ENCODE measurements at places on chromosomes 3 and 15. TPM values are rescaled to one million over a fixed set of nuclear protein-coding genes. Genes with fewer than 3 reads are reported as not detected.

DNA sequence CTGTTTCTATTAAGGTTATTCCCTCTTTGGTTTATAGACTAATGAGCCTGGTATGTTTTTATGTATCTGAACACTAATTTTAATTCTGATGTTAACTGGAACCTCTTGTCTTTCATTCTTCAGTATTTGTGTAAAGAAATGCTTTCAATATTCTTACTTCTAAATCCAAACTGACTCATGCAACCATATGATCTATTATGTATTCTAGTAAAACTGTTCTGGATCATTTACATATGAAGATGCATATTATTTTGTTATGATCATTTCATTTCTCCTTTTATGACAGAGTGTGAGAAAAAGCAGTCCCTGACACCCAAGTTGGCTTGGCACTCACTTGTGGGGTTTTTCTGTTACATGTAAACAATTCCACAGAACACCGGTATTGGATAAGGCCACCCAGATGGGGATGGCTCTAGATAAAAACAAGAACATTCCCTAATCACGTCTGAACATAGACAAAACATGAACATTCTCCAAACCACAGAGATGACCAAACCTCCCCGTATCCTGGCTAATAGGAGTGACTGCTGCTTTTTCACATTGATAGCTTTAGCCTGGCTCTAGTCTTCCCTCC is 72.2 kb upstream of the EPHB3 start:
- H3K27ac ChIP-seq, result no peak overlapping the region
- peaks cover 6% of the 10 kb centered on the region for H3K4me1 ChIP-seq
- no peaks in the 10 kb centered on the region for H3K36me3 ChIP-seq
- peaks cover 64% of the 10 kb centered on the region for H3K27me3 ChIP-seq

DNA sequence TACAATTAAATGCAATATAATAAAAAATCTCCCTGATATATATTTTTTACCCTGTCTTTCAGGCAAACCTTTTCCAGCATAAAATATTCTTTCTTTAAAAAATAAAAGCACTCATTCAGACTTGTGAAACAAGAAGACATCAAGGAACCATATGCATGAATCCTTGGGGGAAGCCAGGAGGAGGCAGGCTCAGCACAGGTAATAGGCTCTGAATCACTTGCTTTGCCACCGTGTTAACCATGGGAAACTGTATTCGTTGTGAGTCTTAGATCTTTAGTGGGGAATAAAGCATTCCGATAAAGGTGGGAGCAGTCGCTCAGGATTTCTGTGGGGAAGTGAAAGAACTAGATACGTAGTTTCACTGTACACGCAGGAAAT is 42.4 kb downstream of the FBN1 start:
- no peak overlapping the region for H3K4me3 ChIP-seq
- no peaks in the 10 kb centered on the region for H3K4me1 ChIP-seq
- peaks cover 5% of the 10 kb centered on the region for H3K27me3 ChIP-seq

DNA sequence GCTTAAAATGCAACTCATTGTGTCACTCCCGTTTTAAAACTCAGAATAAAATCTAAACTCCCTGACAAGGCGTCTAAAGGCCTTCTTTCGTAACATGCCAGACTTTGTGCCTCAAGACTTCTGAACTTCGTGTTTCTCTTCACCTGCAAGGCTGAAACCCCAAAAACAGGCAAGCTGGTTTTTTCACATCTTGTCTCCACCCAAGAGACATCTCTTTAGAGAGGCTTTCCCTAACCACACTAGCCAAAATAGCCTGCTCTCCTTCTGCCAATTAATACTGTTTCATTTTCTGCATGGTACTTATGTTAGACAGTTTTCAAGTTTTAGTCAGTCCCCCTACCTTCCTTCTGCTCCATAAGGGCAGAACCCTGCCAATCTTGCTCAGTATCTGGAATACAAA is 41.6 kb downstream of the RAF1 start:
- no peaks in the 10 kb centered on the region for H3K27me3 ChIP-seq
- H3K27ac ChIP-seq, result no peak overlapping the region
- DNase-seq, result no peak

DNA sequence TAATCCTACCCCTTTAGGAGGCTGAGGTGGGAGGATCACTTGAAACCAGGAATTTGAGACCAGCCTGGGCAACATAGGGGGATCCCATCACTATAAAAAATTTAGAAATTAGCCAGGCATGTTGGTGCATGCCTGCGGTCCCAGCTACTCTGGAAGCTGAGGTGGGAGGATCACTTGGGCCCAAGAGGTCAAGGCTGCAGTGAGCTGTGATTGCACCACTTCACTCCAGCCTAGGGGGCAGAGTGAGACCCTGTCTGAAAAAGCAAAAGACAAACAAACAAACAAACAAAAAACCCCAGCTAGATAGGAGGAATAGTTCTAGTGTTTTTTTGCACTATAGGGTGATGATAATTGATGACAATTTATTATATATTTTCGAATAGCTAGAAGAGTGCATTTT is 70.6 kb upstream of the CHRNB4 start:
- H3K27ac ChIP-seq, result no peak overlapping the region
- peaks cover 31% of the 10 kb centered on the region for H3K27me3 ChIP-seq
- DNase-seq, result no peak

DNA sequence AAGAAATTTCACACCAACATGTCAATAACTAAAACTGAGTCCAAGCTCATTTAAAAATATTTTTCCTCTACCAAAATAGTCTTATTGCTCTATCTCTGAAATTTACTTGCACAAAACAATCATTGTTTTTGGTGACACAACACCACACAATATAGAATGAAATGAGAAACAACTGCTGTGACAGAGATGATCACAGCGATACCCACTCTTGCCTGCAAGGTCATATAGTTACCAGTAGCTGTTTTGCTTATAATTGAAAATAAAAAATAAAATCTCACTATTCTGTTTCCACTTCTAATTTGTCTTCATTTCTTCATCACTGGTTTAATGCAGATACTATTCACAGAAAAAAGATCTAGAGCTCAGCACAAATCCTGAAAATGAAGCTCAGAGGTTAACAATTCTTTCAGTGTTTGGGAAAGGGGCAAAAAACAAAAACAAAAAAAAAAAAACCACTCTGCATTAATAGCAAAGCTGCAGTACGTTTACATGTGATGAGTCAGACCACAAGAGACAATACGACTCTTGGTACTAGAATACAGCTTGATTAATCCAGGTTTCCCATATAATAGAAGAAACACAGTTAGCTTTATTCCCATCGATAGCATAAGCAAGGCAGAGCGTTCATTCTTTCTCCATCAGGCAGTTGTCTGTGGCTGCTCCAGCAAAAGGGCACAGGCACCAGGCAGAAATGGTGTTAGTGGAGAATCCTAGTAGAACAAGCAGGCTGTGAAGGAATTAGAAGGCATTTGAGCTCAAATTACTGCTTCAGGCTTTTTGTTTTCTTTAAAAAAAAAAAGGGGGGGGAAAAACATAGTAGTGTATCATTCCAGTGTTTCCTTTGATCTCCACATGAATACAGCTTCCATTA is 773 bp downstream of the ANKRD28 start:
- H3K27ac ChIP-seq, result peak overlapping the region; percentile 80
- peaks cover 17% of the 10 kb centered on the region for H3K36me3 ChIP-seq
- peaks cover 59% of the 10 kb centered on the region for H3K4me1 ChIP-seq

GRCh38 chr3:134768837-134769236 is 26.2 kb upstream of the EPHB1 start:
- H3K4me3 ChIP-seq, result no peak overlapping the region
- no peak for DNase-seq
- H3K4me1 ChIP-seq, result no peaks in the 10 kb centered on the region
- peaks cover 10% of the 10 kb centered on the region for H3K27me3 ChIP-seq
- H3K36me3 ChIP-seq, result no peaks in the 10 kb centered on the region

DNA sequence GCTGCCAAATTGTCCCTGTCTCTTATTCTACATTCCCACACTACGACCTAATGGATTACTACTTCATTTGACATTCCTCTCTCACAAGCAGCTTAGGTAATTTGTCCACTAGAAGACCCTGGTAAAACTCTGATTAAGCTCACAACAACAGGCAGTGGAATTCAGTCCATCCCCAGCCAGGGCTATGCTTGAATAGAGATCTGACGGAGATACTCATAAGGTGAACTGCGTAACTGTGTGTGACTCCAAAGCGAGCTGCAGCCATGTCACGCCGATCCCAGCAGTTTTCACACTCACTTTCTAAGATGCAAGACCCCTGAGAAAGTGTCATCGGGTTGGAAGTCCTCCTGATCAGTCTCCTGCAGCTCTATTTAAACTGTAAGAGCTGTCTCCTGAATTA is 25.7 kb upstream of the ROBO2 start:
- no peak overlapping the region for H3K27ac ChIP-seq
- no peaks in the 10 kb centered on the region for H3K4me1 ChIP-seq
- H3K27me3 ChIP-seq, result no peaks in the 10 kb centered on the region
- no peaks in the 10 kb centered on the region for H3K36me3 ChIP-seq

GRCh38 chr3:183541738-183542137 is 13.8 kb downstream of the KLHL6 start:
- peaks cover 48% of the 10 kb centered on the region for H3K4me1 ChIP-seq
- H3K27me3 ChIP-seq, result no peaks in the 10 kb centered on the region
- peak overlapping the region; percentile 79 for H3K27ac ChIP-seq
- H3K36me3 ChIP-seq, result peaks cover 18% of the 10 kb centered on the region

DNA sequence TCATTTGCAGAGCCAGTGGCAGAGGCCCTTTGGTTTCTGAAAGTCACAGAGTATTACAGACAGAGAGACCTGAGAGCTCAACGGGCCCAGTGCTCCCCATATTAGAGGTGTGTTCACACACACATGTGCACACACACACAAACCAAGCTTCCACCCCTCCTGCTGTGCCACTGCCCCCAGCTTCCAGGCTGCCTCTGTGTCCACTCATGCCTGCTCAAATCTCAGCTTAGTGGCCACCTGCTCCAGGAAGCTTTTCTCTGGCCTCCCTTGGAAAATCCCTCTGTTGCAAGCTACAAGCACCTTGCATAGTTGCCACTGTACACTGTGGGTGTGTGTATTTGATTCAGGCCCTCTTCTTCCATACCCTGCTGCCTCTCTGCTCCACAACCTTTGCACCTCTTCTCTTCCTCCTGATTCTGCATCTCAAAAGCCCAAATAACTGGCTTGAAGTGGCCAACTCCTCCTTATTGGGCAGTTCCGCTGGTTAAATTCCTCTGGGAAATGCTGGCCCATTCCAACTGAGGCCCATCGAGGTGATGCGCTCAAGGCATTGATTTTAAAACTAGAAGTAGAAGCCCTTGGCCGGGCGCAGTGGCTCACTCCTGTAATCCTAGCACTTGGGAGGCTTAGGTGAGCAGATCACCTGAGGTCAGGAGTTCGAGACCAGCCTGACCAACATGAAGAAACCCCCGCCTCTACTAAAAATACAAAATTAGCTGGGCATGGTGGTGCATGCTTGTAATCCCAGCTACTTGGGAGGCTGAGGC is 23.0 kb downstream of the MESD start:
- H3K4me1 ChIP-seq, result peaks cover 16% of the 10 kb centered on the region
- no peak overlapping the region for H3K4me3 ChIP-seq
- DNase-seq, result no peak
- no peaks in the 10 kb centered on the region for H3K27me3 ChIP-seq

- H3K27ac ChIP-seq, result no peak overlapping the region
- no peaks in the 10 kb centered on the region for H3K36me3 ChIP-seq
- no peaks in the 10 kb centered on the region for H3K4me1 ChIP-seq
- no peaks in the 10 kb centered on the region for H3K27me3 ChIP-seq
- DNase-seq, result no peak
Measured at GRCh38 chr3:182464513-182465145, 328.7 kb upstream of the ATP11B start.

GRCh38 chr3:166489826-166490225 is 652.6 kb upstream of the BCHE start:
- no peak for DNase-seq
- H3K4me1 ChIP-seq, result no peaks in the 10 kb centered on the region
- H3K4me3 ChIP-seq, result no peak overlapping the region
- H3K27me3 ChIP-seq, result no peaks in the 10 kb centered on the region
- no peaks in the 10 kb centered on the region for H3K36me3 ChIP-seq
- no peak overlapping the region for H3K27ac ChIP-seq

DNA sequence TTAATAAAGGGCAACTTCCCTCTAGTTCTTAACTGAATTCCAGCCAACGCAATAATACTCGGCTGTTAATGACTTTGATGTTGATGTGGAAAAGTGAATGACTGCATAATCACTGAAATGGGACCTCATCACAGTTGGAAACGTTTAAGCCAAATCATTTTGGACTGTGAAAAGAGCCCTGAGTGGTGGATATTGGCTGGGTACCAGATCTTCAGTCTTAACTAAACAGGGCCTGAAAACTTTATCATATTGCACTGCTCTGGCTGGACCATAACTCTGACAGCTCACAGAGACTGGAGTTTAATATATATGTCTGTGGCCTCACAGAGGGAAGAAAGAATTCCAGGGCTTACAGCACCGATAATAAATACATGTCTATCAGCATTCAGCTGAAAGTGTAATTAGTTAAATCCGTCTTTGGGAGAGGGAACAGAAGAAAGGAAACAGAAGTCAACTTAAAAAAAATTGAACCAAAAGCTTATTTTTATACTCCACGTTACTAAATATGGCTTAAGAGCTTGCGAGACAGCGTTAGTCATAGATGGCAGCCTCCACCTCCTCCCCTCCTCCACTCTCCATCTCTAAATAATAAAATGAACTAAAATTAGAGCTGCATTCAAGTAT is 222.3 kb upstream of the CDIN1 start:
- no peak for DNase-seq
- no peak overlapping the region for H3K4me3 ChIP-seq
- no peak overlapping the region for H3K27ac ChIP-seq
- no peaks in the 10 kb centered on the region for H3K36me3 ChIP-seq
- no peaks in the 10 kb centered on the region for H3K4me1 ChIP-seq
- no peaks in the 10 kb centered on the region for H3K27me3 ChIP-seq

- peaks cover 30% of the 10 kb centered on the region for H3K4me1 ChIP-seq
- H3K4me3 ChIP-seq, result no peak overlapping the region
- no peaks in the 10 kb centered on the region for H3K36me3 ChIP-seq
- no peak for DNase-seq
- no peak overlapping the region for H3K27ac ChIP-seq
Measured at GRCh38 chr15:39778021-39778420, 4.6 kb downstream of the FSIP1 start.

- peaks cover 40% of the 10 kb centered on the region for H3K36me3 ChIP-seq
- no peak overlapping the region for H3K4me3 ChIP-seq
- H3K4me1 ChIP-seq, result peaks cover 14% of the 10 kb centered on the region
- no peaks in the 10 kb centered on the region for H3K27me3 ChIP-seq
- DNase-seq, result no peak
Measured at GRCh38 chr15:40992241-40992741, 39.0 kb downstream of the CHAC1 start.

GRCh38 chr3:5220667-5221431 is 33.3 kb downstream of the EDEM1 start:
- H3K4me1 ChIP-seq, result peaks cover 6% of the 10 kb centered on the region
- H3K36me3 ChIP-seq, result peaks cover 14% of the 10 kb centered on the region
- no peak overlapping the region for H3K4me3 ChIP-seq
- no peaks in the 10 kb centered on the region for H3K27me3 ChIP-seq
- no peak overlapping the region for H3K27ac ChIP-seq
- no peak for DNase-seq

- DNase-seq, result no peak
- no peaks in the 10 kb centered on the region for H3K36me3 ChIP-seq
Measured at GRCh38 chr3:169575381-169575780, 88.1 kb downstream of the MECOM start.

The COX5A gene
- total RNA-seq, result 222 TPM

The ULK4 gene
- total RNA-seq, result 18.6 TPM

The LIPC gene
- 9.0 TPM for total RNA-seq

The NSMCE3 gene
- total RNA-seq, result 12.4 TPM

The STRC gene
- 2.1 TPM for total RNA-seq

The FRMD4B gene
- 8.3 TPM for total RNA-seq

The BFSP2 gene
- not detected for total RNA-seq

The ISL2 gene
- not detected for total RNA-seq

The MYL3 gene
- not detected for total RNA-seq

The GATM gene
- total RNA-seq, result 2.9 TPM

The PLA1A gene
- 0.19 TPM for total RNA-seq
